ENCODE measurements at places on chromosomes 1 and 21.

DNA sequence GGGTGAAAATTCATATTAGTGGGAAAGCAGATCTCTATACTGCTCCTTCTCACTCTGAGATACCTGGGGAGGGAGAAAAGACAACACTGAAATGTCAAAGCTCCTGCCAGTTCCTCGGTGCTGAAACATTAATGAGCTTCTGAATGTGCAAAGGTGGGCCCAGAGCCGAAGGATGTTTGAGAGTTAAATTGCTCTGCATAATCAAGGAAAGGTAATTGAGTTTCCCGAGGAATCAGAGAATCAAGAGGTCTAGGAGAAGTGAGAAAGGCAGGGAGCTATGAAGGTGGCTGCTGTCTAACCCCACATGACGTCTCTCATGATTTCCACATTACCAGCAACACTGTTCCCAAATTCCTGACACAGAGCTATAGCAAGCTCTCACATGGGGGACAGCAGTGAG lies 346.7 kb downstream of the SMYD3 start:
- no peak for DNase-seq

GRCh38 chr1:37892151-37893047 lies 33.0 kb upstream of the MTF1 start:
- no peak for DNase-seq

DNA sequence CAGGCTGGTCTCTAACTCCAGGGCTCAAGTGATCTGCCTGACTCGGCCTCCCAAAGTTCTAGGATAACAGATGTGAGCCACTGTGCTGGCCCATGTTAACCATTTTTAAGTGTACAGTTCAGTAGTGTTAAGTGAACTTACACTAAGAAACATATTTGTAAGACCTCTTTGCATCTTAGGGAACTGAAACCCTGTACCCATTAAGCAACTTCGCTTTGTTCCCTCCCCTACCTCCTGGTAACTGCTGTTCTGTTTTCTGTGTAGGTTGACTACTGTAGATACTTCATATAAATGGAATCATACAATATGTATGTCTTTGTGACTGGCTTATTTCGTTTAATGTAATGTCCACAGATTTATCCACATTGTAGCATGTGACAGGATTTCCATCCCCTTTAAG lies 11.0 kb downstream of the NUDC start:
- no peak for DNase-seq

GRCh38 chr1:74548961-74549750 lies 36.7 kb upstream of the LRRC53 start:
- DNase-seq, result no peak

DNA sequence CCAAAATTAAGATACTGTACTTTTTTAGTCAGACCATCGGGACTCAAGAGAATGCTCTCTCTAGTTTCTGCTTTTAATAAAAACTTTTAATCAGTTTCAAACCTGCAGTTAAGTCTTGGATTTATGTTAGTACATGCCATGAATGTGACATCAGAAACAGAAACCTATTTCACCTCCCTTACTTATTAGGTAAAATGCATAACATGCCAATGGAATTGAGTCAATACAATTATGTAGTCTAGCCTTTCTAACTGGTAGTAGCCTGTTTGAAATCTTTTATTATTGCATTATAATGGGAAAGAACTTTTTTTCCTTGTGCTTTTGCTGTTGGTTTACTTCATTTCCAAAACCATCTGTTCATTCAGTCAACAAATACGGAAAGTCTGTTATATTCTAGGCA lies 4.8 kb downstream of the PHACTR4 start:
- DNase-seq, result no peak

GRCh38 chr1:153567621-153568366 lies 2.1 kb upstream of the S100A2 start:
- peak; percentile 30 for DNase-seq

DNA sequence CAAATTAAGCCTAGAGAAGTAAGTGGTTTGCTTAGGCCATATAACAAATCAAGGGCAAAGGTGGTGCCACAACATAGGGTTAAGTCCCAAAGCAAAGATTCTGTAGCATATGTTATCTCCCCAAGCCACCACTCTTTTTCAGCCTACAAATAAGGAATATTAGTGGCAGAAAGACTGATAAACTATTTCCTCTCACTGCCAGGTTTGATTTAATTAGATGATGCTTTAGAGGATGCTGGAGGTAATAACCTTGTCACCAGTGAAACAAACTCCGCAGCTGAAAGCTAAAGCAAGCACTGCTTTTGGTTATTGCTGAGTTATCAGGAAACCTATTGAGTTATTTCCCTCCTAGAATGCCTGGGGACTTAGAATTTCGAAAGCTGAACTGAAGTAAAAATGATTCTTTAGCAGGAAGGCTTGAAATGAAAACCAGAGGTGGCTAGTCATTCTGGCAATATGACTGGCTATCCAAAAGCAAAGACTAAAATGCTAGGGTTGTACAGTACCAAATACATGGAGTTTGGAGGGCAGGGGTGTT lies 145.2 kb downstream of the SYT2 start:
- DNase-seq, result no peak

- no peak for DNase-seq
These were observed 4.8 kb upstream of the COL6A1 start for GRCh38 chr21:45976701-45977311.

DNA sequence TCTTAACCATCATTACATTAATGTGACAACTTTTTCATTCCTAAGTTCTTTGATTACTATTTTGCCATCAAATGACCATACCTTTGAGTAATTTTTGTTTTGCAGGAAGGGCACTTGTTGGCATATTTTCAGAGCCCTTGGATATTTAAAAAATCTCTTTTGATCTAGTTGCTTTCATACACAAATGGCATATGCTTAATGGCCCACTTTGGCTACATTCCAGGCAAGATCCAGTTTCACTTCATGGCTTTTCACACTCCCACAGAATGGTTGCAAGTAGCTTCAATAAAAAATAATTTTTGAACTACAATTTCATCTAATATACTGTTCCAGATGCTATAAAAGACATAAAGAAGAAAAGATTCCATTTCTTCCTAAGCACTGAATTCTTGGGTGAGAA lies 18.1 kb downstream of the ADAM30 start:
- DNase-seq, result no peak

- DNase-seq, result no peak
These were observed 217.9 kb downstream of the RRAGC start for GRCh38 chr1:38641661-38642060.

GRCh38 chr1:85240643-85241042 lies 18.8 kb downstream of the C1orf52 start:
- DNase-seq, result no peak

DNA sequence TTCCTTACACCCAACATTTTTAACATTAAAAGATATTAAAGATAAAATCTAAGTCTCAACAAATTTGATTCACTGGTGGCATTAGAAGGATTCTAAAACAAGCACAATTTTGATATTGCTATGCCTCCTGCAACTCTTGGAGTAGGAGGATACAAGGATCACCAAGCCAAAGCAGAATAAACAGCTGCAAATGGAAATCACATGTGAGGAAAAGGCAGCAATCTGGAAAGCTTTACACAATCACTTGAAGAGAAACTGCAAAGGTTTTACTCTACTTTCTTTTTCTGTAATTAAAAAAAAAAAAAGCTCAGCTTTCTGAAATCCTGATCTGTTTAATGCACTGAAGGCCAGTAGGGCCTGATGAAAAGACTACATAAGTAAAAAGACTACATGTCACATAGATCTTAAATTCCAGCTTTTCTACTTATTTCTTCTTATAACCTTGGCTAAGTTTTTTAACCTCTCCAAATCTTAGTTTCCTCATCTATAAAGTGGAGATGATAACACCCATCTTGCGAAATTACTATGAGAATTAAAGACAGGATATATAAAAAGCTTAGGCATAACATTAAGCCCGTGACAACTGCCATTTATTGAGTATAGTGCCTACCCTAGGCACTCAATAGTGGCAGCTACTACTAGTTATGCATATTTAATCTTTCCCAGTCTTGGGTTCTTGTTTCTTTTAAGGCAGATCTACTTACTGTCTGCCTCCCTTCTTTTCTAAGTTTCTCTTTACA lies 73.5 kb downstream of the EPS15 start:
- no peak for DNase-seq

DNA sequence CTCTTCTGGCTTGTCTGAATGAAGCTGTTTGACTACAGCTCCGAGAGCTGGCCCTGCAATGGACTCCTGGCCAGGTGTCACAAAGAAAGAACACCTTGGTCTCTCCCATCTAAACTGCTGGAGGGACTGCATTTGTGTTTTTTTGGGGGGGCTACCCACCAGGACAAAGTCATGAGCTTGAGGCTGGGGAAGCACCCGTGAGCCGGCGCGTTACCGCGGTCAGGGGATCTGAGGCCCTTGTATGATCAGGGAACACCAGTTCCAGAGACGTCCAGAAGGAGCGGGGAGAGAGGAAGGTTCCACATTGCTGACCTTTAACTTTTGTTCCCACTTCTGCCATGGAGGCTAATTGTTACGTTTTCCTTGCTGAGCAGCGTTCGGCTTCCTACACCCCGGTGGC lies 84.5 kb upstream of the C1orf174 start:
- DNase-seq, result no peak

DNA sequence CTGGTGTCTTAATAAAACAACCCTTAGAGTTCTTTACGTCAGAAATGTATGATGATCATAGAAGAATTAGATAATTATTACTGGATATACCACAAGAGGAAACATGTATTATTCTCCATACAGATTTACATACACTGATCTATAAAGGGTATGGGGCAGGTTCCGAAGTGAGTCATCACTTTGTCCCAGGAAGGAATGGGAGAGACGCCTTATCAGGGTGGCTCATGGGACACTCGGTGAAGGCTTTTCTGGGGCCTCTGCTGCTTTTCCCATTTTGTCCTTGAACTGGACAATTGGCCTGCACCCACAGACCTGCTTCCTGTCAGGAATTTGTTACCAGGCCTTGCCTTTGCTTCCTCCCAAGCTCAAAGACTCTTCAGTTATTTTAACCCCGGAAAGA lies 233.8 kb upstream of the RUNX1 start:
- DNase-seq, result no peak

GRCh38 chr1:905811-906599 lies 17.7 kb upstream of the SAMD11 start:
- DNase-seq, result no peak

GRCh38 chr1:15152318-15153183 lies 996 bp upstream of the TMEM51 start:
- DNase-seq, result no peak

GRCh38 chr21:26025536-26026512 lies 144.7 kb downstream of the APP start:
- no peak for DNase-seq

GRCh38 chr21:37821786-37822450 lies 94.3 kb downstream of the KCNJ6 start:
- no peak for DNase-seq

DNA sequence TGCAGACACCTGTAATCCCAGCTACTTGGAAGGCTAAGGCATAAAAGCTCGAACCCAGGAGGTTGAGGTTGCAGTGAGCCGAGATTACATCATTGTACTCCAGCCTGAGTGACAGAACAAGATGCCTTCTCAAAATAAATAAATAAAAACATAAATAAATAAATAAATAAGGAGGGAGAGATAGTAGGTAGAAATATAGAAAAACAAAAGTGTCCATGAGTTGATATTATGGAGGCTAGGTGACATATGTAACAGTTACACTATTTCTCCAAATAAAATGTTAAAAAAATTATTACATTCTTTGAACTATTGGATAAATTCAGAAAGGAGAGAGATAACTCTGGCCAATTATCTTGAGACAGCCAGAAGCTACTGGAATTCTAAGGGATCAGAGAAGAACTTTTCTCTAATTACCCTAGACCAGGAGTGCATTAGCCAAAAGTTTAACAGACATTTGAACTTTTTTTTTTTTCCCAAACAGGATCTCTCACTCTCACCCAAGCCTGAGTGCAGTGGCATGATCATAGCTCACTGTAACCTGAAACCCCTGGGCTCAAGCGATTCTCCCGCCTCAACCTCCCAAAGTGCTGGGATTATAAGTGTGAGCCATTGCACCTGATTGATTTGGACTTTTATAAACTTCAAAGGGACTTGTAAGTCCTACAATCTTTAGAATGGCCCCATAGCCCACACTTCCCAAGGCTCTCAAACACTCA lies 17.6 kb downstream of the SYNJ1 start:
- DNase-seq, result no peak

- DNase-seq, result no peak
These were observed 93.7 kb upstream of the ETS2 start for GRCh38 chr21:38712071-38712470.

- DNase-seq, result no peak
These were observed 641.7 kb downstream of the LRRIQ3 start for GRCh38 chr1:73556270-73556669.

GRCh38 chr21:41974752-41975053 lies 20.9 kb upstream of the C2CD2 start:
- DNase-seq, result no peak

GRCh38 chr1:25700144-25700523 lies 83.5 kb downstream of the MAN1C1 start:
- DNase-seq, result no peak

DNA sequence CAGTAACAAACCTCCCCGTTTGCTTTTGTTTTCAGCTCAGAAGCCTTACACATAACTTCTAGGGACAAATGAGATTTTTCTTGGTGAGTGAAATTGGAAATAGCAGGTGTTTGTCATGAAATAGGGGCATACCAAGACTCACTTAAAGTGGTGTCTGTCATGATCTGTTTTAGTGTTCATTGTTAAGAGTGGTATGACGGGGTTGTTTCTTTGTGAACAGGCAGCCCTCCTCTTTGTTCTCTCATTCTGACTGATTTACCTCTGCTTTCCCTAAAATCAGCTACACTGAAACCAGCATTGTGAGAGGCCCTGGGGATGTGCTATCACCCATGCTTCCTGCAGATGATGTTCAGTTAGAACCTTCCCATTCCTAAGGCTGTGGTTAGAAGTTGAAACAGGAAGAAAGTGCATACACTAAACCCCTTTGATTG lies 2.5 kb upstream of the ERO1B start:
- no peak for DNase-seq

DNA sequence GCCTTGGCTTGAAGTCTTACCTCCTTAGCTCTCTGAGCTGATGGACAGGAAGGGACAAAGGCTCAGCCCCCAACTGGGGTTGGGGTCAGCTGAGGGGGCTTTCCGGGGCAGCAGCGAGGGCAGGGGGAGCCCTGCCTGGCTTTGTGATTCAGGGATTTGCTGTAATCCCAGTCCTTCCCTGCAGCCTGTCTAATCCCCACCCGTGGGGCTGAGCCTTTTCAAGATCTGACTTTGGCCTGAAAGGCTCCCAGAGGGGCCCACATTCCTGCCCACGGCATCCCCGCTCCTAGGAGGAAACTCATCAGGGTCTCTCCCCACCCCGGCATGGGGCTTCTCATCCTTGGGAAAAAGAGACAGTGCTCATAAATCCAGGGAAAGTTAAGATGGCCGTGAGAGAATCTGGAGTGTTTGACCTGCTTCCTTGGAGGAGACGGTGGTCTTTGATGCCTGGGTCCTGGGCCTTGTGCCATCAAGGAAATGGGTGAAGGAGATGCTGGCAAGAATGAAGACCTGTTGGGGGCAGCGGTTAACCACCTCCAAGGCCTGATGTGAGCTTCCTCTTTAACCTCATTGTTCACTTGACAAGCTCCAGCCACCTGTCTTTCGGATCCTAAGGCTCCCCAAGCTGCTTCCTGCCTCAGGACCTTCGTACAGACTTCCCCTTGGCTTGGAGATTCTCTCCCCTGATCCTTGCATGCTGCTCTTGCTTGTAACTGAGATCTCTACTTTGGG lies 83.1 kb upstream of the WNT4 start:
- DNase-seq, result no peak
